ENCODE measurements at places on chromosomes 1 and 21.
A peak's percentile ranks its signal among the peaks of the same experiment; 100 is the strongest.

DNA sequence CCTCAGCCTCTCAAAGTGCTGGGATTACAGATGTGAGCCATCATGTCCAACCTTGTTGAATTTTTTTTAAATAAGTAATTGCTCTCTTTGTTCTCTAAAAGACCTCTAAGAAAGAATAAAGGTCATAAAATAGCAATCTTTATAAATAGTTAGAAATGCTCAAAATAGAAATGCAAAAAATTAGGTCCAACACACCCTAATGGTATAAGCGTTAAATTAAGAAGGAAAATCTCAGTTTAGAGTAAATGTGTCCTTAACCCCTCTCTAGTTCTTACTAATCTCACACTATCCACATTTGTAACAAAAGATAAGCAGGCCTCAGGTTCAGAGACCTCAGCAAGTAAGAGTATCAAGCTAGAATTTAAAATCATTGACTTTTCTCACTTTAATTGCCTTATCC, 38.3 kb upstream of the GLIS1 start:
- no peak for DNase-seq

DNA sequence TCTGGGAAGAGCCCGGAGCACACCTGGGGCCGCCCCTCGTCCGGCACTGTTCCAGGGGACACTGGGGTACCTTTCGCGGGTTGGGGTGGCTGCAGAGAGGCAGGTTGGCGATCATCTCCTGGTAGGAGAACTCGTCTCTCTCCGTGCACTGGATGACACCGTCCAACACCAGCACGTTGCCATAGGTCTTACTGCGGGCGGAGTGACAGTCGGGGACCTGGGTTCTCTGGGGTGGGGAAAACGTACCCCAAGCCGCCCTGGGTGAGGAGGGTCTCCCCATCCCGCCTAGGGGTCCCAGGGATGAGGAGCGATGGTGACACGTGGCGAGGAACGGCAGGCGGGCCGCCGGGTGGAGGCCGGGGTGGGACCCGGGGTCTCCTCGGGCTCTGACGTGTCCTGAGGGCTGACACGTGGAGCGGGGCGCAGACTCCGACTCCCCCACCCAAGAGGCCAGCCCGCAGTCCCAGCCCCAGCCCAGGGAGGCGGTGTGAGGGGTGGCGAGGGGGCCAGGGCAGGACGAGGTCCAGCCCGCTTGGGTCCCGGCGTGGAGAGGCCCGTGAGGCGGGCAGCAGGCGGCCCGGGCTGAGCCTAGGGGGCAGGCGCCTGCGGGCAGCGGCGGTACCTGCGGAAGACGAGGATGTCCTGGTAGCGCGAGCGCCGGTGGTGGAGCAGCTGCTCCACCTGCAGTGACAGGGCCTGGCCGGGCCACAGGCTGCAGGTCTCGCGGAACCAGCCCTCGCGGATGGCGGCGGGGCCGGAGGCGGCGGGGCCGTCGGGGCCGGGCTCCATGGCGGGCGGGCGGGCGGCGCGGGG, 457 bp downstream of the SRM start:
- no peak for DNase-seq

DNA sequence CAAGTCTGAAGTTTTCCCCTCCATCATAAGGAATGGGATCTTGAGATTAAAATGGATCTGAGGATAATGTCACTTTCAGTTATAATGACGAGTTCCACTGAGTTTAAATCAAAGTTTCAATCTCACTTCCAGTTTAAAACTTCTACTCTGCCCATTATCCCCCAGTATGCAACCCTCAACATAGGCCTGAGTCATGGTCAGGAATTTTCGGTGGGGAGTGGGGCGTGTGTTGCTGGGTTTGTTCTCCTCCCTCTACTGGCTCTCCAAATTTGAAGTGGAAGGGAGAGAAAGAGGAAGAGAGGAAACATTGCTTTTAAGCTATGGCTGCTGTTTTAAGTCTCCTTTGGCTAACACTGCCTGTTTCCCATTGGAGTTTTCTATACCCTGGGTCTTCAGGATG, 152.9 kb downstream of the TM2D1 start:
- no peak for DNase-seq

DNA sequence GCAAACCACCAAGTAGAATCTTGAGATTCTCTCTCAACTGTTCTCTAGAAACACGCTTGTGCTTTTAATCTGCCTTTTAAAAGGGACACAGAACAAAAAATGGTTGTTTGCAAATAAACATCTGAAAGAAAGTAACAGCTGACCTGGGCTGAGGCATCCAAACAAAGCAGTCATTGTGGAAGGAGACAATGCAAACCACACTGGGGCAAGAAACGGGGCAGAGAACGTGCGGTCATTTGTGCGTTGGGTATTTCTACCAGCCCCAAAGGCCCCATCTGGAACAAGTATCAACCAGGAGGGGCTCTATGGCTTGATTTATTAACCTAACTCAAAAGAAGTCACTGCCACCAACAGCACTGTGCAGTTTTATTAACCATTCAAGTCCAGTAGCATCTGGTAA, 6.0 kb downstream of the STMN1 start:
- no peak for DNase-seq

- DNase-seq, result no peak
These were observed 25.9 kb downstream of the C2CD2 start for GRCh38 chr21:41927727-41928409.

DNA sequence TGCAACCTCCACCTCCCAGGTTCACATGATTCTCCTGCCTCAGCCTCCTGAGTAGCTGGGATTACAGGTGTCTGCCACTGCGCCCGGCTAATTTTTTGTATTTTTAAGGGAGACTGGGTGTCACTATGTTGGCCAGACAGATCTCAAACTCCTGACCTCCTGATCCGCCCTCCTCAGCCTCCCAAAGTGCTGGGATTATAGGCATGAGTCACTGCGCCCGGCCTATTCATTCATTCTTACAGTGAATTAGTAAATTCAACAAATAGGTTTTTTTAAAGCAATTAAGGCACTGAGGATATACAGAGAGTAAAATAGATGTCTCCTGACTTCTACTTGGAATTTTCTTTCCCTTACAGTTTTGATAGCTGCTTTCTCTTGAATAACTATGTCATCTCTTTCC, 43.5 kb downstream of the CDC42 start:
- DNase-seq, result no peak

- peak; percentile 51 for DNase-seq
These were observed 593.2 kb downstream of the LRRIQ3 start for GRCh38 chr1:73604739-73605138.

- DNase-seq, result no peak
These were observed 489 bp downstream of the ACOT11 start for GRCh38 chr1:54548389-54549044.

GRCh38 chr1:181674617-181675016, 191.3 kb downstream of the CACNA1E start:
- no peak for DNase-seq

DNA sequence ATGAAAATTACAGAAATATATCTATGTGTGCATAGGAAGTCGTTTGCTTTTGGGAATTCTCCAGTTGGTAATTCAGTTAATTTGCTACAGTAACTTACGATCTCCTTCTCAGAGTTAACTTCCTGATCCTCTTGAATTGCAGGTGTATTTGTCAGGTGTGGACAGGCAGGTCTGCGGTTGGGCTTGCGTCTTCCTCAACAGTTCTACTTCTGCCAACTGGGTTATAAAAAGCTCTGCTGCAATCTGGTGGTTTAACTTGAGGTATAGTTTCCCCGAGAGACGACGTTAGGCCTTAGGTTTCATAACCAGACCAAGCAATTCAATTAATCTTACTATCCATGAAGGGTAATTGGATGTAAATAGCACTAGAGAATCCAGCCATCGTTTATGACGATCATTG, 88.2 kb downstream of the GABPA start:
- DNase-seq, result no peak

- DNase-seq, result peak; percentile 97
These were observed 20.9 kb downstream of the URB1 start for GRCh38 chr21:32371913-32372314.

GRCh38 chr1:219074084-219074728, 99.5 kb upstream of the LYPLAL1 start:
- DNase-seq, result no peak

GRCh38 chr21:20308586-20309315, 689.5 kb upstream of the NCAM2 start:
- DNase-seq, result no peak

- no peak for DNase-seq
These were observed 84.8 kb downstream of the PROX1 start for GRCh38 chr1:214072426-214073157.

- DNase-seq, result no peak
These were observed 335.7 kb upstream of the NCAM2 start for GRCh38 chr21:20662514-20662913.

- no peak for DNase-seq
These were observed 55.0 kb downstream of the SLC19A1 start for GRCh38 chr21:45487161-45487806.

- no peak for DNase-seq
These were observed 239.0 kb downstream of the SDCCAG8 start for GRCh38 chr1:243494741-243495431.

DNA sequence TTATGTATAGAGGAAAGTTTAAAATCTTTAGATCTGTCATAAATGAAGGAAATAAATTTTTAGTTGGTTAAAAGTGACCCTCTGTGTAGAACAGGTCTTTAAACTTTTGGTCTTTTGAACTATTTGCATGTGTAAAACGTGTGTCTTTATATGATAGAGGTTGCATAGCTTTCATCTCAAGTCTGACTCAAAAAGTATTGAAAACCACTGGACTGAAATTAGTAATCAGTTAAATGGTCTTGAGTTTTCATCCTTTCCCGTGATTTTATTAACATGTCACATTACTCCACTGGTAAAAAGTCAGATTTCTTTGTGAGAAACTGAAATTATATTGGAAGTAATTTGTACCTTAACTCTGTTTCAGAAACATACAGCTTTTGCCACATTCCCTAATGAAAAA, 1.8 kb downstream of the RNPC3 start:
- no peak for DNase-seq

DNA sequence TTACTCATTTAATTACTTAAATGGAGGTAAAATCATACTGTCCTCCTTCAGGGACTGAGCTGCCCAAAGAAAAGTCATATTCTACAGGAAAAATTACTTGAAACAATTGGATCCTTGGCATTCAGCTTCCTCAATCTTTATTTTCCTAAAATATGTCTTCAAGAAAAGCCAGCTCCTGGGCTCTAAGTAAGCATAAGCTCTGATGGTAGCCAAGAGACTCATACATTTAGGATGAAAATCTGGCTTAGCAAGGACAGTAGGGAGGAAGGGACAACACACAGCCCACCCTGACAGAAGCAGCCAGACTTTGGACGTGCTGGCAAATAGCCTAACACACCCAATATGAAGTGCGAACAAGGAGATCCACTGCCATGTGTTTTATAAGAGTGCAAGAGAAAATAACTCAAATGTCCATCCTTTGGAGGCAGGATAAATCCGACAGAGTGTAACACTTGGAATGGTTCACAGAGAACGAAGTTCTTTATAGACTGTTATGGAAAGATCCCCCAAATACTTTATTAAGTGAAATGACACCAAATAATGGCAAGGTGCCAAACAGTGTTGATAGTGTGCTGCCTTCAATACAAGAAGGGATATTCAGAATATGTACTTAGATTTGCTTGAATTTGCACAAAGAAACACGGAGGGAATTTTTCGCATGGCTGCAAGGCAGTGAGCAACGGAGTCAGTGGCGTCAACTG, 14.1 kb downstream of the CAPN8 start:
- no peak for DNase-seq

DNA sequence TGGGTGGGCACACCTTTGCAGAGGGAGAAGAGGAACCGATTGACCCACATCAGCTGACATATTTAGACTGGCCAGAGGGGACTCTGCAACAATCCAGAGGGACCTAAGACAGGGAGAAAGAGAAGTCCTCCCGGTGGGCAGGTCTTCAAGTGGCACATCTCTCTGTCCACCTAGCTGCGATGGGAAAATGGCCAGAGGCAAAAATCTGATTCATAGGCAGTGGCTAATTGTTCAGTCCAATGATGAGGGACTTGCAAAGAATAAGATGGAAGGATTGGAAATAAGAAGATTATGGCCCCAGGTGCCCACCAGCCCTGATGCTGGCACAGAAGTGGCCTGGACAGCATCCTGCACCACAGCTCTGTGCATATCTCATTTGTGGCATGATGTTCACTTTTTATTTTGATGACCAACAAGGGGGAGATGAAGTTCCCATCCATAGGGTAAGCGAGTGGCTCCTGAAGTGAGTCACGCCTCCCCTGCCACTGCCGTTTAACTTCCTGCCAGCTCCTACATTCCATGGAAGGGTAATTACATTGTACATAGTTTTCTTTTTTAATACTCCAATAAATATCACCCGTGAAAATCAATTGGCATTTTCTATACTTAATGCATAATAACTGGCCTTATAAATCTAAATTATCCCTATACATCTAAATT, 659.6 kb downstream of the MATN1 start:
- no peak for DNase-seq

DNA sequence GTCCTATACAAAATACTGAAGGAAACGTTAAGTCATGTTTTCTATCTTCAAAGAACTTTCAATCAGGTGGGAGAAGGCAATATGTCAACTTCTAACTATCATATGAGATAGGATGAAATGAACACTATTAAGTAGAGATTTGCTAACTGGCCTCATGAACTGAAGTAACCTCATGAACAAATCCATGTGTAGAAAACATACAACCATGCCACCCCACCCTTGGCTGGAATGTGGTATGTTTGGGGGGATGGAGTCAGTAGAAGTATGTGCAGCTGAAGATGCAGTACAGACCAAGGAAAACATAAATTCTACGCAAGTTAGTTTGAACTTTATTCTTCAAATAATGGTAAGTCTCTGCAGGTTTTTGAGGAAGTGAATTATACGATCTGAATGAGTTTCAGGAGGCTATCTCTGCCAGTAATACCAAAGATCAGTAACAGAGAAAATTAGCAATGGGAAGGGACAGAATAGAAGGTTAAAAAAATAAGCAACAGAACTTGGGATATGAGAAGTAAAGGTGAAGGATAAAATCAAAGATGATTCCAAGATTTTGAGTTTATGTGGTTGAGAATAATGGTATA, 4.5 kb downstream of the TRMT1L start:
- no peak for DNase-seq

- peak; percentile 66 for DNase-seq
These were observed 18.9 kb downstream of the HTR1D start for GRCh38 chr1:23198373-23198772.

DNA sequence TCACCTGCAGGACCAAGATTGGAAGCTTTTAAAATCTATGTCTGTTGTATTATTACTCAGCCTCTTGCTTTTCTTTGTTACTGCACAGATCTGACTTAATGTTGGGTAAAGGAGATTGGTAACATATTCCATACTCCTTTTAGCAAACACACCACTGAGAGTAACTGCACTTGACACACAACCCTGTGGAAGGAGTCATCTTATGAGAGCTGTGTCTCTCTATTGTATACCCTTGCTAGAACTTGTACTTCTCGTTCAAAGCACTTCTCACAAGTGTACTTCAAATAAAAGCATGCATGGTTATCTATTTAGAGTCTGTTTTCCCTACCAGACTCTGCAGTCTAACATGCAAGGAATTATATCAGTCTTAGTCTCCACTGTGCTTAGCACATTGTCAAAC, 813.4 kb downstream of the ADGRL2 start:
- no peak for DNase-seq

GRCh38 chr1:29416267-29417146, 180.2 kb downstream of the PTPRU start:
- no peak for DNase-seq

- DNase-seq, result no peak
These were observed at the start of gene FTCD for GRCh38 chr21:46155514-46156377. Gene FTCD, minus strand, starts transcription at chr21:46155579. Its CDS starts 56 bp downstream, at chr21:46155523.

GRCh38 chr1:67749263-67749843, 64.4 kb downstream of the GADD45A start:
- DNase-seq, result no peak

Data from epithelial cell of prostate (primary cell).